ENCODE measurements at places on chromosomes 3 and 15.

DNA sequence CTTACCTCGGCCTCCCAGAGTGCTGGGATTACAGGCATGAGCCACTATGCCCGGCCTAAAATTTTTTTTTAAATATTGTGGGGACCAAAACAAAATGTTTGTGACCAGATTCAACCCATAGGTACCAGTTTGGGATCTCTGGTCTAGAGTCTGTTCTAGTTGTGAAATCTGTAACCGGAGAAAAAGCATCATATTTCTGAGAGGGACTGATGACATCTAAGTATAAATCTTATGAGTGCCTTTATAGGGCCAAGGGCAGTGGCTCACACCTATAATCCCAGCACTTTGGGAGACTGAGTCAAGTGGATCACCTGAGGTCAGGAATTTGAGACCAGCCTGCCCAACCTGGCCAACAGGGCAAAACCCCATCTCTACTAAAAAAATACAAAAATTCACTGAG lies 14.1 kb upstream of the OSBPL11 start:
- no peak for DNase-seq

DNA sequence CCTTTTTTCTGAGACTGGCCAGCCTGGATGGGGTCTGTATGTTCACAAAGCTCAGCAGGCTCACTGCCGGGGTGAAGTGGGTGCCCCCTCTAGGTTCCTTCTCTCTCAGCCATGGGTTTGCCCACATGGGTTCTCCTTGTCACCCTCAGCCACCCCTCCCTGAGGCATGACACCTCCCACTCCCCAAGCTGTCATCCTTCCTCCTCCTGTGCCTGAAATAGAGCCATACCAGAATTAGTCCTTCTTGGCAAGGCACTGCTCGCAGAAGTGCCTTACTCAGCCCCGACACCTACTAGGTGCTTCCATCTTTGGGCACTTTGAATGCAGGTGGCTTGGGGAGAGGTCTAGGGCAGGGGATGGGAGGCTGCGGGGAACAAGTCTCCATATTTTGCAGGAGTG lies 62.9 kb upstream of the SEC13 start:
- DNase-seq, result no peak

GRCh38 chr3:96966181-96966929 lies 152.0 kb downstream of the EPHA6 start:
- no peak for DNase-seq

GRCh38 chr3:195573611-195574496 lies 9.9 kb downstream of the APOD start:
- no peak for DNase-seq

- DNase-seq, result no peak
These were observed 45.6 kb downstream of the MFSD1 start for GRCh38 chr3:158847452-158847821.

DNA sequence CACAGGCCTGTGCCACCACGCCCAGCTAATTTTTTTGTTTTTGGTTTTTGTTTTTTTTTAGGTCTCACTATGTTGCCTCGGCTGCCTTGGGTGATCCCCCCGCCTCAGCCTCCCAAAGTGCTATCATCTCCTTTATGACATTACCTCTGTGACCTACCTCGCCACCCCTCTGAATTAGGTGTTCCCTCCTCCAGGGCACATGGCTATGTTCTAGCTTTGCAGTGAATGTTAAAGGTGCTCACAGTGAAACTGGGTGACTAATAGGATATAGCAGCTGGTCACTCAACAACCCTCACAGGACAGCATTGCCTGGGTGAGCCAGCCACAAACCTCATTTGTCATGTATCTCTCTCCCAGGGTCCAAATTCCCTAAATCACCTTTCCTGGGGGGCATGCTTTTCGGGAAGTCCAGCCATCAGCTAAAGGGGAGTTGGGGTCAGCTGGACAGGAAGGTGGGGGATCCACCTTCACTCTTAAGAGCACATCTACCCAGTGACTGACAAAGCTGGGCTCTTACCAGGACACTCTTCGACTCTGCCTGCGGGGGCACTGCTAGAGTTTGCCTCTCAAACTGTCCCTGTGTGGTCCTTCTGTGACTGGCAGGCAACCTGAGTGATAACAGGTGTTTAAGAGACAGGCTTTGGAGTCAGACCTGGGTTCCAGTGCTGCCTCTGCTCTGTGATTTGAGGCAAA lies 1.6 kb upstream of the TTLL3 start:
- DNase-seq, result peak; percentile 29

- DNase-seq, result no peak
These were observed 51.8 kb upstream of the ATOSA start for GRCh38 chr15:52731004-52731403.

DNA sequence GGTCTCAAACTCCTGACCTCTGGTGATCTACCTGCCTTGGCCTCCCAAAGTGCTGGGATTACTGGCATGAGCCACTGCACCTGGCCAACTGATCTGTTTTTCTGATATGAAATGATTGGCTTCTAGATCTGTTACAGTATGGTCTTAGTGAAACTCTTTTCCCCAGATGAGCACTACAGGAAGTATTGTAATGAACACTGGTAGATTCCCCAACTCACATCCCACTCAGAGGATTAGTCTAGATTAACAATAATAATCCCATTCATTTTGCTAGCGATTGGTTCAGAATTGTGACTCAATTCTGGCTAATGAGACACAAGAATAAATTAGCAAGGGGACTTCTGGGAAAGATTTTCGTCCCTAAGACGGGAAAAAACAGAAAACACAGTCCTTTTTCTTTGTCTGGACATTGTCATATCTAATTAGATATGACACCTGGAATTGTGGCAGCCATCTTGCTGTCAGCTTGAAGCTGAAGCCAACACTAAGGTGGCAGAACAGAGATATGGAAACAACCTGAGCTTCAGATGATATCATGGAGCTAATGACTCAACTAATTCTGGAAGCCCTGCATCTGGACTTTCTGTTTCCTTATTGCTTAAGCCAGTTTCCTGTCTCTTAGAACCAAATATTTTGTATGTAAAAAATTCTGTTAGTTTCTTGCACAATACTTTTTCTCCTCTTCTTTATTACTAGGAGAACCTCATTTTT lies 17.4 kb upstream of the NPTN start:
- DNase-seq, result no peak

DNA sequence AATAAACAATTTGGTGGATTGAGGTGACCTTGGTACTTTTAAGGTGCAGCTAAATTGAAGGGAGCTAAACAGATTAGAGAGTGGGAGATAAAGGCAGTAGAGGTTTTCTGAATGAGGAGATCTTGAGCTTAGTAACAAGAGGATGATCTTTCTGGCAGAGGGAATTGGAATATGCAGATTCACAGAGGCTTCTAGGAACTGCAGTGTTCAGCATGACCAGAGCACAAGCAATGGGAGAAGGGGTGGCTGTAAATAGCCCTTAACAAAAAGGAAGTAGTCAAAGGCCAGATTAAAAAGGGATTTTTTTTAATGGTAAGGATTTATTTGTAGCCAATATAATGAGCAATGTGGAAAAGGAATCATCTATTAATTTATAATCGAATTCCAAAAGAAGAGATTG lies 5.7 kb upstream of the BNIP2 start:
- no peak for DNase-seq

GRCh38 chr3:126901631-126902030 lies 81.3 kb upstream of the PLXNA1 start:
- DNase-seq, result no peak

DNA sequence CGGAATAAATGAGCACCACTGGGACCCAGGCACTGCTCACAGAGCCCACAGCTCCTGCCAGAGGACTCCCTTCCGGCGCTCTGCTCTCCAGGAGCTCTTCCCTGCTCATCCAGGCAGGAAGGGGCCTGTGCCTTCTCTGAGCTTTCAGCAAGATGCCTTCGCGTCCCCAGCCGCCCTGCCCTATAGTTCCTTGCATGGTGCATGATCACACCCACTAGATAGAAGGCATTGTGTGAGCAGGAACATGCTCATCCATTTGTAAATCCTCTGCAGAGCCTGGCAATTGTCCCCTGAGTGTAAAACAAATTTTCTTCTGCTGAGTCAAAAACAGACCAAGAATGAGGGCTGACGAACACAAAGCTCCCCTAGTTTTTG lies 181.6 kb downstream of the MEGF11 start:
- DNase-seq, result no peak

GRCh38 chr3:30518181-30518864 lies 88.1 kb upstream of the TGFBR2 start:
- DNase-seq, result peak; percentile 45

DNA sequence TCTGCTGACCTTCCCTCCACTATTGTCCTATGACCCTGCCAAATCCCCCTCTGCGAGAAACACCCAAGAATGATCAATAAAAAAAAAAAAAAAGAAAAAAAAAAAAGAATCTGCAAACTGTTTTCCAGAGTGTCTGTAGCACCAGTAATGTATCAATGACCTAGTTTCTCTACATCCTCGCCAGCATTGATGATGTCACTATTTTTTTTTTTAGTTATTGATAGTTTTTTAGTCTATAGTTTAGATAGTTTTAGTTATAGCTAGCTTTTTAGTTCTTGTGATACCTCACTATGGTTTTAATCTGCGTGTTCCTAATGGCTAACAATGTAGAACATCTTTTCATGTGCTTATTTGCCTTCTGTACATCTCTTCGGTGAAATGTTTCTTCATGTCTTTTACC lies 36.1 kb upstream of the XIRP1 start:
- no peak for DNase-seq

DNA sequence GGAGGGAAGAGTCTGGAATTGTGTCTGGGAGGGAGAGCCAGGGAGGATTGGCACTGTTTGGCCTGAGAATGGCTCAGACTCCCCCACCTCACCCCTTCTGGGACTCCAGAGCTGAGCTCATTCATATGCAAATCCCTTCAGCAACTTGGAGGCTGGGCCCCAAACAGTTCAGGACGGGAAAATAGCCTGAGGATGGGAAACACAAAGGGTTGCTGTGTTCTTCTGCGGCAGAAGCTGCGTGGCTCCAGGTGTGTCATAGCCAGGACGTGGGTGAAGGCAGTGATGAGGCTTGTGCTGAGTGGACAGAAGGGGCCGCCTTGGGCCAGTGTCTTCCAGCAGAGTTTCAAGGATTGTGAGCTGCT lies 16.6 kb downstream of the MASP1 start:
- DNase-seq, result no peak

DNA sequence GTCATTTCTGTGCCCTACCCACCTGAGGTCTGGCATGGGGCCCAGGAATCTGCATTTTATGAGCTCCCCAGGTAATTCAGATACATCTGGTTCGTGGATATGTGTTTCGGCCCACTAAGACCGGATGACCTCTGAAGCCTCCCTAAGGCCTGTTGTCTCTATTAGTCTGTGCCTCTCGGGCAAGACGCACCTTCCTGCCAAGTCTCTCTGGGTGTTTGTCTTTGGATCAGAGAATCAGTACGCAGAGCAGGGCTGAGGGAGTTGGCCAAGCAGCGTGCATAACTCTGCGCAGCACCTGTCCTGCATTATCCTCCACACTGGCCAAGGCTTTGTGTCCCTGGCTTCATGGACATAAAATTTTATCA lies 181.0 kb downstream of the THSD4 start:
- no peak for DNase-seq

DNA sequence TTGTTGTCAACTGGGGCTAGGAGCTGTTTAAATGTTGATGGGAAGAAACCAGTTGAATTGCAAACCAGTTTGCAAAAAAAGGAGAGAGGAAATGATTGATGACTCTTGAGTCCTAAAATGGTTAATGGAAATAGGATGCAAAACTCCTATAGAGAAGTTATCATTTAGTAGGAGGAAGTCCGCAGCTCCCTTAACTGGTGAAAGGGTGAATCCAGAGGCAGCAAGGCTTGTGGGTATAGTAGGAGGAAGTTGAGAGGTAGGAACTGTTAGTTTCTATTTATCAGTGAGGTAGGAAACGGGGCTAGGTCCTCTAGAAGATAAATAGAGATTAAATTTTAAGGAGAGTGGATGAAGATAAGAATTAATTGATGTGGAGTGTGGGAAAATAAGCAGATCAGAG lies 15.4 kb downstream of the IREB2 start:
- no peak for DNase-seq

- DNase-seq, result peak; percentile 90
These were observed at the start of gene DLG1 for GRCh38 chr3:197298341-197298944. TSS of gene DLG1 (minus strand) at chr3:197298612. CDS start at chr3:197297204, 1,408 bp downstream.

- DNase-seq, result peak; percentile 69
These were observed 362.3 kb upstream of the RGMA start for GRCh38 chr15:93451265-93451664.

DNA sequence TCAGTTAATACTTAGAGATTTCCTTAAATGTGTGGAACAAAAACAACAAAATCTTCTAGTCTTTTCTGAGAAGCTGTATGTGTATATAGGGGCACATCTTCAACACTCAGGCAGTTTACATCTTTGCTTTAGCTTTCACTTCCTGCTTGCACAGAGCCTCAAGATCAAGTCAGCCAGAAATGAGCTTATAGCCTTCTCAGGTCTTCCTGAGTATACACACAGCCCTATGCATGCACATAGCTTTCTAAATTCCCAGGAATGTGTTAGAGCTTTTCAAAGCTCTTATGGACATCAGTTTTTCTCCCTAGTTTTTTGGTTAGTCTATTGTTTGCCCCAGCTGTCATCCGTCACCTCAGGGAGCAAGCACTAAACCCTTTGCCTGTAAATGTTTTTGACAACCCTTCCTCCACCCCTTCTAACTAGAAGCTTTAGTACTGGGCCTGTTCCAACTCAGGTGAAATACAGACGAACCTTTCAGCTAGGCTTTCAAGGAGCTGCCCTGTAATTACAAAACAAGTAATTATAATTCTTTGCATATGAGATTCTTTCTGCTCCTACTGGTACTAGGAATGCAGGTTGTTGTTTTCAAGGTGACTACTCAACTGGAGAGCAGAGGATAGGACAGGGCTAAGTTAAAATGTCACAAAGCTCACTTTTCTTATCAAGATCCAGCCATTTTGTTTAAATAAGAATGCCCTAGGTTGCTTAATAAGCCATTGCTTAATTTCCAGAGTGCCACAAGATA lies 22.6 kb upstream of the MTMR10 start:
- no peak for DNase-seq

- DNase-seq, result no peak
These were observed 38.6 kb upstream of the TOPBP1 start for GRCh38 chr3:133700351-133700750.

GRCh38 chr15:44441095-44441501 lies 13.7 kb downstream of the CTDSPL2 start:
- no peak for DNase-seq

DNA sequence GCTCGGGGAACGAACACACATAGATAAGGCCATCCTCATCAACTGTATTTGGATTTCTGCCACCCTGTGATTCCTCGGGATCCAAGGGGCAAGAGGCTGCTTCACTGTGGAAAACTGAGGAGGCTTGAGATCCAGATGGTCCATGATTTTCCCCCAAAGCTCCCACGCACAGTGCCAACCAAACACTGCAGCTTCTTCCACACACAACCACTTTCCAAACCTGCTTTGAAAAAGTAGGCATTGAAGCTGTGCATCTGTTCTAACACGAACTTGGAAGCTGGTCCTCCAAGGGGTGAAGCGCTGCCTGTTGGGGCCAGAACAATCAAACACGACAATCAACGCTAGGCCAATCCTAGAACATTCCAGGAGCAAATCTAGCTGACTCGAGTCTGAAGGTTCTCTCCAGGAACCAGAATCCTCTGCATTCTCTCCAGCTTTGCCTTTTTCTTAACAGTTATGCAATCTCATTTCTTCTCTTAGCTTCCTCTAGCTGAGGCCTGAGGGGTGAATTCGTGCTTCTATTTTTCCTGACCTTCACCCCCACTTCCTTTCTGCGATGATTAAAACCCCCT lies 104.4 kb downstream of the LRRK1 start:
- no peak for DNase-seq

GRCh38 chr3:147656023-147656422 lies 246.9 kb downstream of the ZIC1 start:
- DNase-seq, result no peak

GRCh38 chr3:149443545-149443912 lies 31.0 kb upstream of the TM4SF4 start:
- no peak for DNase-seq

GRCh38 chr15:71588746-71589145 lies 221.6 kb upstream of the NR2E3 start:
- no peak for DNase-seq

GRCh38 chr3:197181741-197182140 lies 116.7 kb downstream of the DLG1 start:
- no peak for DNase-seq

Measured in COR-L47 (cell line).